NK-92 treated with Interleukin-12 subunit alpha and Interleukin-12 subunit beta, amount 100 ng/mL, for 24 hours (cell line): ENCODE measurements at places on chromosomes 11 and 22.

DNA sequence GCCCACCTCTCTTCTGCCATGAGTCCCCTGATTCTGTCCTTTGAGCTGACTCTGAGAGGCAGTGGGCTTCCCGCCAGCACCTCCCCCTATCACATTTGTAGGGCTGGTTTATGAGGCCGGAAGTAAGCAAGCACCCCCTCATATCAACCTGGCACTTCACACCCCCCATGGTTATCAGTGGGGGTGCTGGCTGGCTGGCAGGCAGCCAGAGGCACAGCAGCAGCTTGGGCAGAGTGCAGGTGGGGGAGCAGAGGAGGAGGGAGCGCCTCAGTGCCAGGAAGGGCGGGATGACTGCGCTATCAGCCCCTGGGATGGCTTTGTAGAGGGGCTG is 22.9 kb upstream of the CHRM4 start:
- DNase-seq = no peak

- DNase-seq = no peak
Measured at GRCh38 chr11:7612661-7613393, 60.5 kb downstream of the CYB5R2 start.

DNA sequence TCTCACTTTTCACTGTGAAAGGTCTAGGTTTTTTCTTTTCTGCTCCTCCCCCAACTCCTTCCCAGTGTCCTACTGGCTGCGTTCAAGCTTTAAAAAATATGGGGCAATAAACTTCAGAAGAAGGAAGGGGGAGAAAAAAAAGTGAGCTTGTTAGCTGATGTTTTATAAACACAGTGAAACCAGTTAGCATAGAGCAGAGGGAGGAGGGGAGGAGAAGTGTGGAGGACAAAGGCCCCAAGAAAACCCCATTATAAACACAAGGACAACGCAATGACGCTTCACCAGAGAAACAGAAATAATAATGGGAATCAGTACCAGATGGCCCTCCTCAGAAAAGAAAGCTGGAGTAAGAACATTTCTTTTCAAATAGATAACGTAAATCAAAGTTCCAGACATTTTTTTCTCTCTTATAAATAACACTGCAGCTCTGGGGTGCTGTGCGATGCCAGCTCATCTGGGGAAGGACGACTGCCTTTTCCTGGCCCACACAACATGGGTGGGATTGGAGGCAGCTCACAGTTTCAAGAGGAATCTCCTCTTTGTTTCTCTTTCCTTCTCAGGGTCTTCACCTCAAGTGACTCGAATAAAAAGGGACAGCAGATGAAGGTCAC is 235.4 kb upstream of the NARS2 start:
- no peak for DNase-seq

DNA sequence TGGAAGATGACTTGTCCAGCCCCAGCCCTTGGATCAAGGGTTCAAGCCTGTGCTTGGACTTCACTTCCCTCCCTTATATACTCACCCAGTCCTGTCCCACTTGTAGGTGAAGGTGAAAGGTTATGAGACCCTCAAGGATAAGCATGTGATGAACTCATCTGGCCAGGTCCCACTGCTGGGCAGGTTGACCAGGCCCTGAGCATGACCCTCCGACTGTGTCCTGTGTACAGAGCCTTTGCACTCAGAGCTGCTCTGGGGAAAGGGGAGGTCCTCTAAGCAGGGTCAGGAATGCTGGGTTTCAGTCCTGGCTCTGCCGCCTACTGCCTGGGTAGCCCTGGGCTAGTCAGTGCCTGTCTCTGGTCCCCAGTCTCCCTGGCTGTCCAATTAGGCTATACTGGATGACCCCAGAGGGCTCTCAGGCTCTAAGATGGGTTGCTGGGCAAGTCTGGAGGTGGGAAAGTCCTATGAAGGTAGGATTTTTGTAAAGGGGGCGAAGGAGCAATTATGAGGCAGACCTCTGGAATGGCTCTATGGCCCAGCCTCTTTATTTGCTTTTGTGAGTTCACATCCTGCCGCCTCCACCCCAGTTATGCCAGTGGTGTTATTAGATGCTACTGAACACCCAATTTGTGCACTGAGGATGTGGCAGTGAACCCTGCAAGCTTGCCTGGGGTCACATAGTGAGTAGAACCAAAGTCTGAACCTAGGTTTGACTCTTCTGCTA is 14.1 kb downstream of the DGAT2 start:
- no peak for DNase-seq

DNA sequence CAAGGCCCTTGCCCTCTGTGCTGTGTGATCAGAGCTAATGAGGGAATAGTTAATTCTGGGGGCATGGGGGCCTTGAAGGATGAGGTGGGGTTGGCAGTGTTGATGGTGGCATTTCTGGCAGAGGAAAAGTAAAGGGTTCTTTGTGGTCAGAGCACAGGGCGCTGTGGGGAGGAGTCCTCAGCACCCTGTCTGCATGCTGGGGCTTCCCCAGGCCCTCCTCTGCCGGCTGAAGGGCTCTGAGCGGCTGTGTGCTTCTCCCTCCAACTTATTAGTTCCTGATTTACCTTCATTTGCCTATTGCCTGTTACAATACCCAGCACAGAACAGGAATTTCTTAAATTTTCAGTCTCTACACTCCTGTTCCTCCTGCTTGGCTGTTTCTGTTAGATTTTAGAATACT is 122.8 kb downstream of the HIPK3 start:
- DNase-seq = no peak

DNA sequence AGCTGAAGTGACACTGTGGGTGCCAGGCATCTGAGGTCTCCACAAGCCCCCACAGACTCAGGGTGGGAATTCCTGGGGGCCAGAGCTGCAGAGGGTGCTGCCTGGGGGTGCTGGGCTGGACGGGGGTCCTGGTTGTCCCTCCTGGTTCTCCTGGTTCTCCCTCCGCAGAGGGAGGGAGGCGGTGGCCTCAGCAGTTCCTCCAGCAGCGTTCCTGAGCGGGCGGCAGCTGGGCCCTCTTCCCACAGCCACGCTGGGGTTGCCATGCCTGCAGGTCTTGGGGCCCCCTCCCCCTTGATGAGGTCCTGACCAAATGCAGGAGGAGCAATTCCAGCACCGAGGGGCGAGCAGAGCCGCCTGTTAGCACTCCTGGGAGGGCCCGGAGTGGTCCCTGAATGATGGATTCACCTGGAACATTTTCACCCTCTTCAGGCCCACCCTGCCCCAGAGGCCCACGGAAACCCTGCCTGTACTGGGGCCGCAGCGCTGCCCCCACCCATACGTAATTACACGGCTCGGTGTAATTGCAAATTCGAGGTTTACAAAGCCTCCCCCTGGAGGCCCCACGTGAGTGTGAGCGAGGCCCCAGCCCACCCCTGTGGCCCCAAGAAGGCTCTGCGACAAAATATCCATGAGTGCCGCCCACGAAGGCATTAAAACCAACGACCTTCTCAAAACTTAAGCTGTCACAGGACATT is 635 bp downstream of the C11orf21 start:
- no peak for DNase-seq

DNA sequence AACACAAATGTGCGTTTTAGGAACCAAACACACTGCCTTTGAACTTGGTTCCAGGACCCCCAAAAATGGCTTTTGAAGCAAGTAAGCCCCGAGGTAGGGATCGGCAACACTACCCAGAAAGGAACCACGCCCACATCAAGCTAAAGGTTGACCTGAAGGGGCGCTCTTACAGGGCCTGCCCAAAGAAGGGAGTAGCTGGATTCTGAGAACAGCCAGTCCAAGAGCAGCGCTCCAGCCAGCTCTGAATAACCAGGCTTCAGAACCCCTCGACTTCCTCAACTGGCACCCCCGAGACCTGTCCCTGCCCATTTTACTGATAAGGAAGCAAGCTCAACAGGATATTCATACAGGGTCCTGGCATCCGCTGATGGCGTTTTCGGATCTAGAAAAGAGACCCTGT is 18.9 kb upstream of the MOB2 start:
- DNase-seq = no peak

DNA sequence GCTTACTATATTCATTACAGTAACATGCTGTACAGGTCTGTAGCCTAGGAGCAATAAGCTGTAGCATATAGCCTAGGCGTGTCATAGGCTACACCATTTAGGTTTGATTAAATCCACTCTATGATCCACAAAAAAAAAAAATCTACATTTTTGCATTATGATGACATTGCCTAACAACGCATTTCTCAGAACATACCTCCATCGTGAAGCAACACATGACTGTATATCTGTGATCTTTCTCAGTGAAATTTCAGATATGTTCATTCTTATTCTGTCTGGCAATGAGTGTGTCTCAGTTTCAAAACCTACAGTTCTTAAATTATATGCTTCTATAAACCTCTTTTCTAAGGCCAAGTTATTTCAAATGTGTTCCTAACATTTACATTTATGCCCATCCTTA is 140.3 kb downstream of the CADM1 start:
- no peak for DNase-seq

DNA sequence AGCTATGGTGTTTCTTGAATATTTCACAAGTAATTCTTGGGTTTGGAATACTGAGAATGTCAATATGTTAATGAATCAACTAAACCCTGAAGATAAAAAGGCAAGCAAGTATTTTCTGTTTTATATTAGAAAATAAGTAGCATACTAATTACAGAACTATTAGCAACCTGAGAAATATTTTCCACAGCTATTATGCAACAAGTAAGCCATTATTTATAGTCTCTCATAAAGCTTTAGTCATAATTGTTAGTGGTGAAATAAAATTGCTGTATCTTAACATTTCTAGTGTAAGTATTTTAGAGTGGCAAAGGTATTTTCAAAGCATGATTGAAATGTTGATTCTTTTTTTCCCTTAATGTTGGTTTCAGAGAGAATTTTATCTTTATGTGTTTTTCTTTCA is 53.3 kb downstream of the FAR1 start:
- no peak for DNase-seq

GRCh38 chr11:74412321-74412720 is 14.1 kb upstream of the PGM2L1 start:
- no peak for DNase-seq
